Karpas-422 (cell line): ENCODE measurements at places on chromosomes 7 and 10. TPM values are rescaled to one million over a fixed set of nuclear protein-coding genes. Genes with fewer than 3 reads are reported as not detected.

DNA sequence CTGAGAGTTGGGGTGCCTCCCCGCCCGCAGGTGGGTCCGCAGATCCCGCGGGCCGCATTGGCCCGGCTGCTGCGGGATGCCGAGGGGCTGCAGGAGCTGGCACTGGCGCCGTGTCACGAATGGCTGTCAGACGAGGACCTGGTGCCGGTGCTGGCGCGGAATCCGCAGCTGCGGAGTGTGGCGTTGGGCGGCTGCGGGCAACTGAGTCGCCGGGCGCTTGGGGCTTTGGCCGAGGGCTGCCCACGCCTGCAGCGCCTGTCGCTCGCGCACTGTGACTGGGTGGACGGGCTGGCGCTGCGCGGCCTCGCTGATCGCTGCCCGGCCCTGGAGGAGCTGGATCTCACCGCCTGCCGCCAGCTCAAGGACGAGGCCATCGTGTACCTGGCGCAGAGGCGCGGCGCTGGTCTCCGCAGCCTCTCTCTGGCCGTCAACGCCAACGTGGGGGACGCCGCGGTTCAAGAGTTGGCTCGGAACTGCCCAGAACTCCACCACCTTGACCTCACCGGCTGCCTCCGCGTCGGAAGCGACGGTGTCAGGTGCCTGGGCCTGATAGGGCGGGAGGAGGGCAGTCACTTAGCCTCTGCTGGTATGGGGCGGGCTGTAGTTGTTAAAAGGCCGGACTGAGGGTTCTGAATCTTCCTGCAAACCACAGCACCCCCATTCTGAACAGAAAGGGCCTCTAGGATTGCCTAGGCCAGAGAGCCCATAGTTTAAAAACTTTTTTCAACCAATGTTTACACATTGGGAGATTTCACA is 1.3 kb downstream of the FBXL15 start:
- no peak for DNase-seq

The FGL2 gene
- 22.6 and 28.1 TPM in 2 replicates for total RNA-seq

DNA sequence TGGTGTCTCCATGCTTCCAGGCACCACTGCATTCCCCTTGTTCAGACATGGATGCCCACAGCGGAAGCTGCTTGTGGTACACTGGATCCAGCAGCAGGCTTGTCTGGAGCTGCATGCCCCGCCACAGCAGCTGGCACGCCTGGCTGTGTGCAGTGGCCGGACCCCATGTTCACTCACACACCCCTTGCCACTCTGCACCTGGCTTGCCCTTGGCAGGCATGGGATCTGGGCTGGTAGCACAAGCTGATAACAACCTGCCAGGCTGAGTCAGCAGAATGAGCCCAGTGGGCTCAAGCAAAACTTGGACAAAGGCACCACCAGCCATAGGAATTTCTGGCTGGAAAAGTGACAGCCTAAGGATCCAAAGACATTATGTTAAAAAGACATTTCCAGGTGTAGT is 91.8 kb upstream of the TMEM168 start:
- no peak for DNase-seq

DNA sequence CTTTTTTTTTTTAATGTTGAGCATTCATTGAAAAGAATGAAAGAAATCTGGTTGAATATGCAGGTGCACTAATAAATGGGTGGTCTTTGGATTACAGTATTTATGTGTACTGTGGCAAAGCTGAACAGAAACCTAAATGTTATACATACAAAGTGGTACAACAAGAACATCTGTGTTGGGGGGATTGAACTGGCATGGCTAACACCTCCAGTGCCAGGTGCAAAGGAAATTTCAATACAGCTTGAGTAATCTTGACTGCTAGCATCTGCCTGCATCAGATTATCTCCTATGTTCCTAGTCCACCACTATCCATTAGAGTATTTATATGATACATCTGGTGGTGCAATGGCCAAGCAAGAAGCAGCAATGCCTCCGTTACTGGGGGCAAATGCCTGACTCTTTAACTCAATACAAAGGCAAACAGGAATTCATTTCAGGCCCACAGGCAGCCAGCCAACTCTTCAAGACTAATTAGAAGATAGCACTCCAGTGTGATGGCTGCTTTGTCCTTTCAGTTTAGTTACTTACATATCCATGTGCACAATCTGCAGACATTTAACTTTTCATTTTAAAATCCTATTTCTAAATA is 220.5 kb upstream of the ETV1 start:
- no peak for DNase-seq

DNA sequence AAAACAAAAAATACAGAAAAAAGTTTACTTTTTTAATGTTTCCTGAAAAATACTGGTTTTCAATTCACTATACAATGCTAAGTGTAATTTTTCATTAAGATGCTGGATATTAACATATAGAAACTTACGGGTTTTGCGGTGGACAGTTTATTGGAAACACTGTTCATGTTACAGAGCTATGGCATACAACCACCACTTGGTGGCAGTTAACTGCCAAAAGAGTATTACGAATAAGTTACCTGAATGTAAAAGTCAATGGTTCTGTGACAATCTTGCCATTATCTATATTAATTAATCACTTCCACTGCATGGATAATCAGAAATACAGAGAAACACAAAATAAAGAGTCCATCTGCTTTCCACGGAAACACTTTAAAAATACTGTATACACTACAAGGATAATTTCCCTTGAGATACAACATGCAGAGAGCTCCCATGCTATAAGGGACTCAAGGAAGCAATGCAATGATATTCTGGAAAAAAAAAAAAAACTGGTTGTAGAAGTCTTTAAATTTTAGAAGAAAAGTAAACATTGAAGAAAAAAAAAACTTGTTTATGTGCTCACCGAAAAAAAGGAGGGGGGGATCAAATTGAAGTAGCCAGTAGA is 97.0 kb downstream of the TPK1 start:
- peak; percentile 65 for DNase-seq

DNA sequence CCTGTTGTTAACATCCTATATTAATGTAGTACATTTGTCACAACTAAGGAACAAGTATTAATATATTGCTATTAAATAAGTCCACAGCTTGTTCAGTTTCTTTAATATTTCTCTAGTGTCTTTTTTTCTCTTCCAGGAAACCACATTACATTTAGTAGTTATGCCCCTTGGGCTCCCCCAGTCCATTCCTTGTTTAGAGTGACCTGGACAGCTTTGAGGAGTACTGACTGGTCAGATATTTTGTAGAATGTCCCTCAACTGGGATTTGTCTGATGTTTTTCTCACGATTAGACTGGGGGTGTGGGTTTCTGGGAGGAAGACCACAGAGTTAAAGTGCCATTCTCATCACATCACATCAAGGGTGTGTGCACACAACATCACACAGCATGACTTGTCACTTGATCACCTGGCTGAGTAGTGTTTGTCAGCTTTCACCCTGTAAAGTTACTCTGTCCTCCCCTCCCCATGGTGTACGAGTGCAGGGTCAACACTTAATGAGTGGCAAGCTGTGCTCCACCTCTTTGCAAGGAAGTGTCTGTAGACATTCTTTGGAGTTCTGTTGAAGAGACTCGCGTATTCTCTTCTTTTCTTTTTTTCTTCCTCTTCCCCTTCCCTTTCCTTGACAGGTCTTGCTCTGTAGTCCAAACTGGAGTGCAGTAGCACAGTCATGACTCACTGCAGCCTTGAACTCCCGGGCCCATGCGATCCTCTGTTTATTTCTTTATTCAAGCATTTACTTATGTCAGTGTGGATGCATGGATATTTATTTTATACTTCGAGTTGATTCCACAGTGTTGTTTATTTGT is 10.2 kb downstream of the LMTK2 start:
- DNase-seq, result no peak

GRCh38 chr10:64786989-64787388 is 1265.8 kb downstream of the REEP3 start:
- no peak for DNase-seq

DNA sequence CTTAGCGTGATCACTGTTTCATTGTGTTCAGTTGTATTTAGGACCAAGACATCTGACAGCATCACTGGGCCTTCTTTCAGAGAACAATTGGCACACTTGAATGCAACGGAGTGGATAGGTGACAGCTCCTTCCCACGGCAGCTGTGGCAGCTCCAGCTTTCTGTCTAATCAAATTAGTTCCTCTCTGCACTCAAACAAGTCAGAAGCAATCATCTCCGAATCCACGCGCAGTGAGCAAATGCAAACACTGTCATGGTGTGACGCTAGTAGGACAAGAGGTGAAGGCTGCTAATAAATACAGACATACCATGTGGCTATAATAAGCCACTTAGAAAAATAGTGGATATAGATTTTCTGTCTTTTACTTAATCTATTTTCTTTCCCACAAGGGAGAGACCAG is 542.4 kb downstream of the ACTR3B start:
- no peak for DNase-seq

DNA sequence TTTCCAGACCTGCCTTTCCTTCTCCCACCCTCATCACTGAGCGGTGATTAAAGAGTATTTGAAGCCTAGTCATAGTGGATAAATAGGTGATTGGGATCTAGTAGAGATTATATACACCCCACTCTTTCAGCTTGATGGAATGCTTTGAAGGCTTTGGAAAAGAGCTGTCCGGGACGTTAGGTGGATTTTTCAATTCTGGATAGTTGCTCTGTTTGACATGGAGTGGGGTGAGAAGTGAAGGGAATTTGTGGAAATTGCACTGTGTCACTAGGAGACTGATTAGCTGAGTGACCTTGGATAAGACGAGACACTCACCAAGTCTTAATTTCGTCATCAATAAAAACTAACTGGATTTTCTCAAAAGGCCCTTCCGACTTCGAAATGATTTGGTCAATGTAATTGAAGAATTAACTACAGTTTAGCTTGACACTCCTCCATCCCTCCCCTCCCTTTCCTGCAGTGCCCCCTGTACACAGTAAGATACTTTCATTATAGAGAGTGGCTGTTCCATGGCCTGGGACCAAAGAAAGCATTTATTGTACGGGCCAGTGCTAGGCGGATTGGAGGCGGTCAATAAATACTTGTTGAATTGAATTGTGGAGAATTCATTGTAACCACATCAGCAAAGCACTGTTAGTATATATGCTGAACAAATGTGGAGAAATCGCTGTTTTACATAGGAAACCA is 962 bp downstream of the ZKSCAN1 start:
- no peak for DNase-seq

The FOXI2 gene
- total RNA-seq, result not detected in 2 replicates

GRCh38 chr7:2834748-2835441 is 9.2 kb downstream of the GNA12 start:
- DNase-seq, result no peak

The EPC1 gene
- total RNA-seq, result 35.6 and 56.9 TPM in 2 replicates

The AGMO gene
- not detected in 2 replicates for total RNA-seq

The GSTO1 gene
- total RNA-seq, result 72.6 and 86.4 TPM in 2 replicates

DNA sequence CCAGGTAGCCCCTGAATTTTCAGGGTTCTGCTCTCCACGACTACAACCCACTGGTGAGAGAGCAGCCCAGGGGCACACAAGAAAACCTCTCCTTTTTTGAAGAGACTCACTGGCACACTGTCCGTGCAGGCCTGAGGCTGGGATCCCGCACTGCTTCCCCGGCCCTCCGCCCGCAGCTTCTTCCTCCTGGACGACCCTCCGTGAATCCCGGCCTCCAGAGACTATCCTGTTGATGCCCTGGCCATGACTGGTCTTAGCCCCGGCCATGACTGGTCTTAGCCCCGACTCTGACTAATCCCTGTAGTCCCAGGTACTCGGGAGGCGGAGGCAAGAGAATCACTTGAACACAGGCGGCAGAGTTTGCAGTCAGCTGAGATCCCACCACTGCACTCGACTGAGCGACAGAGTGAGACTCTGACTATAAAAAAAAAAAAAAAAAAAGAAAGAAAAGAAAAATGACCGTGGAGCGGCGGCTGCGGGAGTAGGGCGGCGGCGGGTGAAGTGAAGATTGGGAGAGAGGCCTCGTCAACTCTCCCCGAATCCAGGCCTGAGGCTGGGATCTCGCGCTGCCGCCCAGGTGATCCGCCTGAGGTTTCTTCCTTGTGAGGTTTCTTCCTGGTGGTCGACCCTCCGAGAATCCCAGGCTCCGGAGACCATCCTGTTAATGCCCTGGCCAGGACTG is 196.4 kb downstream of the ZNF716 start:
- no peak for DNase-seq

The TMEM236 gene
- 0.04 and 0.19 TPM in 2 replicates for total RNA-seq

DNA sequence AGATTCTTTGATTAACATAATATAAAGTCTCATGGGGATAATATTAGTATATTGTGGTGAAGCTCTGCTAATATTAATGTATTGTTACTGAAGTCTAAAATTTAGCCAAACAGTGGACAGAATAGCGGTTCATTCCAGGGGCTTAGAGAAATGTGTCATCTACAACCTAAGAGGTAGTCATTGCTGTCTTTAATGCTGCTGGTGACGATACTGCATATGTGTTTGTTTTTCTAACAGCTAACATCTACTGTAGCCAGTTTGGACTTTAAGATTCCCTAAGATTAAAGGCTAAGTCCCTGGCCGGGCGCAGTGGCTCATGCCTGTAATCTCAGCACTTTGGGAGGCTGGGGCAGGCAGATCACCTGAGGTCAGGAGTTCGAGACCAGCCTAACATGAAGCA is 102.0 kb upstream of the SAMD8 start:
- no peak for DNase-seq

The LRRC4 gene
- total RNA-seq, result 39.6 and 52.0 TPM in 2 replicates

GRCh38 chr10:97863808-97864207 is 14.2 kb downstream of the GOLGA7B start:
- DNase-seq, result no peak

The CUZD1 gene
- 1.1 and 1.2 TPM in 2 replicates for total RNA-seq

GRCh38 chr7:138712652-138713051 is 11.5 kb upstream of the SVOPL start:
- DNase-seq, result no peak

The CALHM2 gene
- 2.6 TPM in 1 of 2 replicates, not detected in the other for total RNA-seq

GRCh38 chr7:29239638-29240037 is 45.1 kb downstream of the CHN2 start:
- DNase-seq, result peak; percentile 92

DNA sequence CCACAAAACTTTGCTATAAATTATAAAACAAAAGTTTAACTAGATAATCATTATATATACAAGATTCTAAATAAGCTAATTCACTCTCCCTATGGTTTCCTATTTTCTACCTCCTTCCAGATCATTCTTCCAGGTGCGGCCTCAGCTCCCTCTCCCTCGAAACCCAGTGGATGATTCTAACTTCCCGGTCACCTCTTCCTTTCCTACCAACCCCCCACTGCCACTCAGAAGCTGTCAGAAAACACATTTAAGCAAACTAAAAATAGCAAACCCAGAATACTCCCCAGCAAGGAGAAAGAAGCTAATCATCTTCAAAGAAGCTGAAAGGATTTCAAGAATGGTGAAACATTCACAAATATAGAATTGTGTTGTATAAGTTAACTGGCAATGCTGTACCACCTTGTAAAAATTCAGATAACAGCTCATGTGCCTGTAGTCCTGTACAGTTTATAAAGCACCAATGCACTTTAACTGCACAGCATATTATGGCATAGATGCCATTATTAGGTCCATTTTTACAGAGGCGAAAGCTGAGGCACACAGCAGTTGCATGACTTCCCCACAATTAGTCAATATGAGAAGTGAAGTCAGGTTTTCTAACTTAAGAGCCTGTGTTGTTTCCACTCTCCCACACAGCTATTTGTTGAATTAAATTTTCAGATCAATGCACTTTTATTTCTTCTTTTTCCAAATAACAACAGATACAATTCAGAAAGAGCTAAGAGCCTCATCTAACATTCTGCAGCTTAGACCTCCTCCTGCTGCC is 13.7 kb upstream of the DNTT start:
- DNase-seq, result peak; percentile 64
